ENCODE measurements at places on chromosomes 4 and X.

DNA sequence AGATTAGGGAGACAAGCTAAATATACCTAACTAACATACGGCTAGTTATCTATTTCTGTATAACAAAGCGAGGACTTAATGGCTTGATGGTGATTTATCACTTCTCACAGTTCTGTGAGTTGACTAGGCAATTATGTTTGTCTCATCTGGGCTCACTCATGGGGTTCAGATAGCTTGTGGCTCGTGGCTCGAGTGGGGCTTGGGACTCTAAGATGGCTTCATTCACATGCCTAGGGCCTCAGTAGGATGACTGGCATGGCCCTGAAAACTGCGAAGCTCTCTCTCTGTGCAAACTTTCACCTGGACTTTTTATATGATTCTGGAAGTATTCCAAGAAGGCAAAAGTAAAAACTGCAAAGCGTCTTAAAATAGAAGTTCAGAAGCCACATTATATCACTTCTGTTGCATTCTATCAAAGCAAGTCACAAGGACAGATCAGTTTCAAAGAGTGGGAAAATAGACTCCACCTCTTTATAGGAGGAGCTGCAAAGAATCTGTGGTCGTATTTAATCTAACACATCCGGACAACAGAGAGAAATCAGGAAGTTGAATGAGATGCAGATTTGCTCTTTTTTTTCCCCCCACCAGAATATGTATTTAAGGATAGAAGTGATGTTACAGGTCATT lies 491.2 kb downstream of the INPP4B start:
- DNase-seq: no peak

- DNase-seq: peak; percentile 50
These were observed 196.4 kb upstream of the RADX start for GRCh38 chrX:106415276-106415895.

DNA sequence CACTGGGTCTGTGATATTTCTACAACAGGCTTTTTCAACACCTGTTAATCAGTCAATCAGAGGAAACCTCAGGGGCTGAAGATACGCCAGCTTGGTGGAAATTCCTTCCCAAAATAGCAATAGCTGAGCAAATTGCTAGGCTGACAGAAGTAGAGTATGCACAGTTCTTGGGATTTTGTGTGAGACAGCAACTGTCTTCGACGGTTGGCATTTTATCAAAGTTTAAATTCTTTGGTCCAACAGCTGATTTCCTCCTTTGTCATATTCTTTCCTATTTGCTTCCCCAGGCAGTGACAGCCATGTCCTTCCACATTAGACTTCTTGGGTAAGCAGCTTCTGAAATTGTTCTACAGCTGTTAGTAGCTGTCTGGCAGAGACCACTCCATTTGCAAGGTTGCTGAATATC lies 8.0 kb upstream of the PALLD start:
- DNase-seq: peak; percentile 93

DNA sequence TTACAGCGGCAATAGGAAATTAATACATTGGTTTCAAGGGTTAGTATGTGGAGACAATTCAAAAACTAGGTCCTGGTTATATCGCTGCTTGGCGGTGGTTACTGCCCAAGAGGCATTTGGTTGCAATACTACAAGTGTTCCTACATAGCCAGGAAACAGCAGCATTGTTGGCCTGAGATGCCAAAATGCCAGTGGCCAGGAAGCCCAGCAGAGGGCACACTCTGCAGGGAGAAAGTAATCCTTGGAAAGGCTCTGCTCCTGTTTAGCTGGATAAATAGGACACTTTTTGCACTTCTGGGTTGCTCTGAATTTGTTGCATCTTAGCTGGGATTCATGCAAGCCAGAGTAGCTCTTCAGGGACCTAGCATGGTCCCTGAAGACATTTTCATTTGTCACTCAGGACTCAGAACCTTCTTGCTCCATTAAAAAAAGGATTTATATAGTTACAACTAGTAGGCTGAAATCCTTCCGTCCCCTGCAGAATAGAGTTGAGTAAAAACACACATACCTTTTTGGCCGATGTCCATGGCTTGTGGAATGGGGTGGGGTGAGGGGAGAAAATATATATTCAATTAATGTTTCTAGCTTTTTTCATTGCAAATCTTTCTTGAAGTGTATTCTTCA lies 8.1 kb upstream of the GPR119 start:
- DNase-seq: peak; percentile 65

GRCh38 chr4:182489607-182490006 lies 246.4 kb downstream of the TENM3 start:
- no peak for DNase-seq

DNA sequence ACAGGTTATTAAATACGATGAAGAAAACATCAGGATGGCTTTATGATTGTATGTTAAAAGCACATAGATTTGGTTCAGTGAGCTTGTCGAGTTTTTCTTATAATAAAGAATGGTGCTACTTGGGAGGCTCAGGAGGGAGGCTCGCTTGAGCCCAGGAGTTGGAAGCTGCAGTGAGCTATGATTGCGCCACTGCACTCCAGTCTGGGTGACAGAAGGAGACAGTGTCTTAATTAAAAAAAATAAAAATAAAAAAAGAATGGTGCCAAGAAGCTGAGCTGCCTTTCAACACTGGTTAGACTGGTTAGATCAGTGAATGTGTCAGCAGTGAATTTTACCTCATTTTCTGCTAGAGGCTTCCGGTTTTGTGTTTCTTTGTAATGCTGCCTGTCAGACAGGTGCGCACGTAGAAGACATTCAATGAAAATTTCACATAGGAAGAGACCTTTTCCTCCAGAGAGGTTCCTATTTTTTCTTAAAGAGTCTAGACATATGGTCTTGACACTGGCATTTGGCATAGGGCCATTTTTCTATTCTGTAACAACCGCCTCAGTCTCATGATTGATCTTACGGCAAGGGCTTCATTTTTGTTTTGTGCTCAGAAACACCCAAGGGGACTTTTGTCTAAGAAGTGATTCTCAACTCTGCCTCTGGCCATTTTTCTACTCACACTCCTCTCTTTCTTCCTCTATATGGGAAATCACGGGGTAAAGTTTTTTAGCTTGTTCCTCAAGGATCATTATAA lies 15.0 kb upstream of the ARSF start:
- DNase-seq: peak; percentile 29

DNA sequence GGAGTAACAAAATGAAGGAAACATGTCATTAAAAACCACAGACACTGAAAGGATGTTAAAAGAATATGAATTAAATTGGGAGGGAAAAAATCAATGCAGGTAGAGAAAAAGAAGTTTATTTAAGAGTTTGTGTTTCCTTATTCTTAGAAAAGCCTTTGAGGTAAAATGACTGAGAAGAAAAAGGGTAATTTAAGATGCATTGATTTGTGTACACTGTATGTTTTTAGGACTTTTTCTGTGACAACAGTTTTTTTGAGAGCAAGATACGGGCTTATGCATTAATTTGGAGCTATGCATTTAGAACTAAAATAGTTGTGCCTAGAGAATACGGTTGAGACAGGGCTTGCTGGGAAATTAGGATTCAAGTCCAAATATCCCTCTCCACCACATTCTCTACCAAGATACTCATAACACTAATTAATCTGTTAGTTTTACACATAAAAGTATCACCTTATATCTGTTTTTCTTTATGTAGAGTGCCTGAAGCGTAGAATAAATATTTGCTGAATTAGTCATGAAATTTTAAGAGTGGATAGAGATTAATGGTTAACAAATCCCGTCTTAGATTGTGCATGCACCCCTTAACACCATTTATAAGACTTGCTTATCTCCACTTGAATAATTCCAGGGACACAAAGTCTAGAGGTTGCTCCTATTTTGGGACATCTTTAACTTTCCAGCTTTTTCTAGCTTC lies 232.5 kb downstream of the PCDH7 start:
- DNase-seq: no peak

DNA sequence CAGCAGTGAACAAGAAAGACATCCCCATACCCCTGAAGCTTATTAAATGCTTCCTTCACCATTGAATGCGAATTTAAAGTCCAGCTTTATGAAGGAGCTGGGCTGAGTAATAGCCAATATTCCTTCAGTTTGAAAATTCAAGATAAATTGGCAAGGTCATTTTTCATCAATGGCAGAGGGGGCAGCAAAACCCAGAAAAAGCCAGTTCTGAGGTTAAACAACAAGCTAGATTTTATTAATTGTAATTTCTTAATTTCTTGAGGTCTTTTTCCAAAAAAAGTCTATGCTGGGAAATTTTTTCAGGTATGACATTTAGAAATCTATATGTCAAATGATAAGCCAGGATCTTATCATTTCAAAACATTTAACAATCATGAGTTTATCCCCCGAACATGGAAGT lies 808.9 kb downstream of the RPA4 start:
- DNase-seq: no peak

DNA sequence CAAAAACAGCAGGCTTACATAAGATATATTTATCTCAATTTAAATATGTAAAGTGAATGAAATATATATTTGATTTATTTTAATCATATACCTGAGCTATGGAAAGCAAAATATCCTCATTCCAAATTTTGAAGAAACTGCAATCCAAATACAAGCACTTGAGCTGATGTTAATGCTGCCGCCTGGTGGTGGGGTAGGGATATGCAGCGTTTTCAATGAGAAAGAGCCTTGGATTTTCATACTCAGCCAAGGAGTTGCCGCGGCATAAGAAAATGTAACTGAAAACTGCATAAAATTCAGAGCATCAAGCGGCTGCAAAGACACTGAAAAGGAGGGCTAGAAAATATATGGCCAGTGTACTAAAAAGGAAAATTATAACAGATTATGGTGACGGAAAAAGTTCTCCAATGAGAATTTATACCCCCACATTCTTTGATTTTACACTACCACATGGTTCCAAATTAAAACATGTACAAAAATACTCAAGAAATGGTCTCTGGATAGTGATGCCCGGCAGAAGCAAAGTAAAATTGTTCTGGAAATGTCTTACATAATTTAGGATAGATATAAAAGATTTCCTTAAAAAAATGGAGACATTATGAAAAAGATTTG lies 660.3 kb upstream of the PITX2 start:
- DNase-seq: peak; percentile 68

- no peak for DNase-seq
These were observed 465 bp downstream of the EMD start for GRCh38 chrX:154379569-154379951.

GRCh38 chrX:51975811-51976210 lies 82.4 kb downstream of the MAGED1 start:
- DNase-seq: no peak

DNA sequence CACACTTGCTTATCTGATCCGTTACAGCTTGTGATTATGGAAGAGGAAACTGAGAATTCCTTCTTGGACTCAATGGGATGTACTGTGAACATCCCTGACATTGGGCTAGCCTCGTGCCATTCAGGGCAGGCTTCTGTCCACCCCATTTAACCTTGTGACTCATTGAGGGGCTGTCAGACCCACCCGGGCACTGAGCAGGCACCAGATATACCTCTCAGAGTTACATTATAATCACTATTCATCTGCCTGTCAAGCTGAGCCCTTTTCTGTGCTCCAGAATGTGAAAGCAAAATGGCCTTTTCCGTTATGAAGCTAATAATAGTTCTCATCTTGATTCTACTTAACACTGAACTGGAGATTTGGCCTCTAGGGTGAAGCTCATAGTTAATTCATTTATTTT lies 170.6 kb upstream of the SCML1 start:
- no peak for DNase-seq

DNA sequence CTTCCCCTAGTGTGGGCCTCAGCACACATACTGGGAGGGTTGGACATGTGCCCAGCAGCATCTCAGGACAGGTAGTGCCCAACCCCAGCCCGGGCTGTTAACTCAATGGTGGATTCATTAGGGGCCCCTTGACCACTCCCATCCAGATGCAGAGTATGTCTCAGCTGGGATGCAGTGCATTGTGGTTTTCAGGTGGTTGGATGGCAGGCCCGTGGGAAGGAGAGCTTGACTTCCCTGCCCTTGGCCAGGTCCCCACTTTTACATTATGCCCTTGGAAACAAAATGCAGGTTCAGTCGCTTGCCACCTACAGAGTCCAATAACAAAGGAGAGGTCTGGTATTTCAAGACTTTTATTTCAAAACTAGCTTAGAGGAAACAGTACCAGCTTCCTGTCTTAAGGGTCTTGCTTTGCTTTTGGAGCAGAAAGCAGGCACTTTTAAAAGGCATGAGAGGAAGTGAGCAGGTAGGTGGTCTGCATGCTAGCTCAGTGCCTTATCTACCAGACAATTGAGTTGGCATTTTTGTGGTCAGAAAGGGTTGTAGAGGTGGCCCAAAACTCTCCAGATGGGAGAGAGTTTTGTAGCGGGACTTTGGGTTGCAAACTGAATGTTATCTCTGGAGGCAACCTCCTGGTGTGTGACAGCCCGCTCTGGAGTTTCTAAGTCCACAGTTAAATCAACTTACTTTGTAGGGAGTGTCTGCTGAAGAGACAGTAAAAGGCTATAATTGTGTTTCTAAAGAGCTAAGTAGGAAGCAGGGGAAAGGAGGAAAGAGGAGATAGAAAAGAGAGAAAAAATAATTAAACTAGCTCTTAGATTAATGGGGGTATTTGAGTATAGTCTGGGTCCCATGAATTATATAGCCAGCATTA lies 171.0 kb downstream of the GALNTL6 start:
- DNase-seq: no peak

DNA sequence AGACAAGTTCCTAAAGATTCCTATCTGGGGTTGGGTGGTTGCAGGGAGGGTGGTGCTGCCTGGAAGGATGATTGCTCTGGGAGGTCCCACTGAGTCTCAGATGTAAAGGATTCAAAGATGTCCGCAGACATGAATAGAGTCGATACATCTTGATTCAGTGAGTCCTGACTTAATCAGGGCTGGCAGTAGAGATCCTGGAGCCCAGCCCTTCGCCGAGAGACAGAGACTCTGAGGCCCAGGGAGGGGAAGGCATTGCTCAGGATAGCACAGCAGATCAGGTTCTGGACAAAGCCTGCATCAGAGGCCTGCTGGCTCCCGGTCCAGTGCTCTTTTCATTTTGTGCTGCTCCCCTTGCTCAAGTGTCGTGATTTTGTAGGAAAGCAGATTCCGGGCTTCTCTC lies 21.7 kb downstream of the PJA1 start:
- no peak for DNase-seq

DNA sequence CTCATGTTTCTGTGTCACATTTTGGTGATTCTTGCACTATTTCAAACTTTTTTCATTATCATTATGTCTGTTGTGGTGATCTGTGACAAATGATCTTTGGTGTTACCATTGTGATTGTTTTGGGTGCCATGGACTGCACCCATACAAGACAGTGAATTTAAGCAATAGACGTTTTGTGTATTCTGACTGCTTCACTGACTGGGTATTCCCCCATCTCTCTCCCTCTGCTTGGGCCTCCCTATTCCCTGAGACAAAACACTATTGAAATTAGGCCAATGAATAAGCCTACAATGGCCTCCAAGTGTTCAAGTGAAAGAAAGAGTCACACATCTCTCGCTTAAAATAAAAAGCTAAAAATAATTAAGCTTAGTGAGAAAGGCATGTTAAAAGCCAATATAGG lies 60.2 kb downstream of the BANK1 start:
- DNase-seq: no peak

DNA sequence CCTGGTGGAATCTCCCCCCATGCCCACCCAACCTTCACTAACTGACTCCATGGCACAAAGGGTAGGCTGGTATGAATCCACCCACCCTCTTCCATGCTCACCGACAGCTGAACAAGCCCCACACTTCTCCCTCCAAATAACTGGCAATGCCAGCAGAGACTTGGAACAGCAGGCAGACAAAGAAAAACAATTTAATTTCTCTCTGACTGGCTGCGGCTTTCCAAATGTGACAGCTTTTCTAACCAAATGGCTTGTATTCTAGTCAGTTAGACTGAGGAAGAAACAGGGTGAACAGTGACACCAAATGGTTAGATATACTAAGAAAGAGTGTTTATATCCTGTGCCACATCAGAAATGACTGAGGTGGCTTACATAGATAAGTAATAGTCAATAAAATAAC lies 199.3 kb upstream of the ADAMTS3 start:
- DNase-seq: no peak

Data from tongue (tissue), 3 donors.